ENCODE measurements at places on chromosomes 1 and 21.

GRCh38 chr1:85296980-85297379 lies 20.5 kb upstream of the BCL10 start:
- no peak for DNase-seq

- DNase-seq, result no peak
Observed at GRCh38 chr1:31505911-31506497, 70.3 kb upstream of the TINAGL1 start.

- DNase-seq, result no peak
Observed at GRCh38 chr21:38567335-38567969, 69.2 kb upstream of the ERG start.

DNA sequence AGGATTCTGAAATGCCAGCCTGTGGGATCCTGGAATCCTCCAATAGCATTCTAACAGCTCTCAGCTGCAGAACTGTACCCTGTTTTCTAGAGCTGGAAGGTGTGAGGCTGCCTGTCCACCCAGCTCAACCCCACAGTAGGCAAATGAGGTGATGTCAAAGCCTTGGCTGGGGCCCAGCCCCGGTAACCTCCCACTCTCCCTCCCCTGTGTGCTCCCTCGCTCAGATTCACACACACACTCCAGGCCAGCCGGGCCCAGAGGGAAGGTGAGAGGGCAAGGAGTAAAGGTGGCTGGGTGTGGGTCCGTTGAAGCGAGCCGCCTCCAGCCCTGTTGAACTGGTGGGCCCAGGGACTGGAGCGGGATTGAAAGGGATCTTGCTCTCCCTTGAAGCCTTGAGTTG lies at the start of gene BSND:
TSS of gene BSND (plus strand) at position 257 of the 400 bp plus-strand sequence. CDS start 254 bp downstream, outside the sequence.
- no peak for DNase-seq

DNA sequence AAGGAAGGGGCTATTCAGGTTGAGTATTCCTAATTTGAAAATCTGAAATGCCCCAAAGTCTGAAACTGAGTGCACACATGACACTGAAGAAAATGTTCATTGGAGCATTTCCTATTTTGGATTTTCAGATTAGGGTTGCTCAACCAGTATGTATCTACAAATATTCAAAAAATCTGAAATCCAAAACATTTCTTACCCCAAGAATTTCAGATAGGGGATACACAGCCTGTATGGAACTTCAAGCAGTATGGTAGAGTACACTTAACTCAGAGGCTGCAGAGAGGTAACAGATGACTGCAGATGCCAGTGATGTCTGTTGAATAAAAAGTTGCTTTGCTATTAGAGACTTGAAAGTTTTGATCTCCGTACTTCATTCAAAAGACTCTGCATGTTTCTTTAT lies 19.0 kb downstream of the YTHDF2 start:
- DNase-seq, result no peak

DNA sequence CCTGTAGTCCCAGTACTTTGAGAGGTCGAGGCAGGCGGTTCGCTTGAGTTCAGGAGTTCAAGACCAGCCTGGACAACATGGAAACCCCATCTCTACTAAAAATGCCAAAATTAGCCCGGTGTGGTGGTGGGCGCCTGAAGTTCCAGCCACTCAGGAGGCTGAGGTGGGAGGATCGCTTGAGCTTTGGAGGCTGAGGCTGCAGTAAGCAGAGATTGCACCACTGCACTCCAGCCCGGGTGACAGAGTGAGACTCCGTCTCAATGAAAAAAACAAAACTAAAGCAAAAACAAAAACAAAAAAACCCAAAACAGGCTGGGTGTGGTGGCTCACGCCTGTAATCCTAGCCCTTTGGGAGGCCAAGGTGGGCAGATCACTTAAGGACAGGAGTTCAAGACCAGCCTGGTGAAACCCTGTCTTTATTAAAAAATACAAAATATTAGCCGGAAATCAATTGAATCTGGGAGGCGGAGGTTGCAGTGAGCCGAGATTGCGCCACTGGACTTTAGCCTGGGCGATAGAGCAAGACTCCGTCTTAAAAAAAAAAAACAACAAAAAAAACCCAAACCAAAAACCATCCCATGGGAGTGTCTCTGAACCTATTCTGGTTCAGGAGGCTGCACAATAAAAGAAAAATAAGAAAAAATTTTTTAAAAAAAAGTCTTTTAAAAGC lies 1.7 kb upstream of the CGN start:
- DNase-seq, result no peak

DNA sequence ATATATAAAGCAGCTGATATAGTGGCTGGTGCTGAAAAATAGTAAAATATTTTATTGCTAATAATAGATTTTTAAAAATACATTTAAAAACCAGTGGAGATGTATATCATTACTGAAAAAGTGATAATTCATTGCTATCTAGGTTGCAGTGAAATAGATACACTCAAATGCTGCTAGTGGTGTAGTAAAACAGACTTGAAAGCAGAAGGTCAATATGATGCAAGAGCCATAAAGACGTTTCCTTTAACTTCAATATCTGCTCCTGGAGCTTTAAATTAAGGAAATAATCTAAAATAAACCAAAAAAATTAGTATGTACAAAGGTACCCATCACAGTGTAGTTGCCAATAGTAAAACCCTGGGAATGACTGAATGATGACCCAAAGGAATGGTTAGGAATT lies 26.2 kb downstream of the RHEX start:
- no peak for DNase-seq
